ENCODE measurements at places on chromosomes 16 and 17.

GRCh38 chr17:74569020-74570003 lies 2.0 kb upstream of the CD300H start:
- peak; percentile 69 for DNase-seq

DNA sequence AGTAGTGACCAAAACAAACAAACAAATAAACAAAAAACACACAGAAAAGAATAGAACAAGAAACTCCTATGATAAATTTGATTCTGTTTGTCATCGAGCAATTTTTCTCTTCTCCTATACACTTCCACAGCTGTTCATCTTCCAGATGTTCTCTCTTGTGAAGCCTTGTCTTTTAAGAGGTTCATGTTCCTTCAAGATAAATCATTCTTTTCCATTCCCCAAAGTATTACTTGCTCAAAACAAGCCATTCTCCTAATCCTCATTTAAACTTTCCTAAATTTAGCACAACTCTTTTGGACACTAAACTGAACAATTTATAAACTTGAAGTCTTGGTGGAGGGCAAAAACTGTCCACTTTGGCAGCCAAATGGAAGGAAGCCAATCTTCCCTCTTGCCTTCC lies 103.3 kb downstream of the ABCA8 start:
- no peak for DNase-seq

DNA sequence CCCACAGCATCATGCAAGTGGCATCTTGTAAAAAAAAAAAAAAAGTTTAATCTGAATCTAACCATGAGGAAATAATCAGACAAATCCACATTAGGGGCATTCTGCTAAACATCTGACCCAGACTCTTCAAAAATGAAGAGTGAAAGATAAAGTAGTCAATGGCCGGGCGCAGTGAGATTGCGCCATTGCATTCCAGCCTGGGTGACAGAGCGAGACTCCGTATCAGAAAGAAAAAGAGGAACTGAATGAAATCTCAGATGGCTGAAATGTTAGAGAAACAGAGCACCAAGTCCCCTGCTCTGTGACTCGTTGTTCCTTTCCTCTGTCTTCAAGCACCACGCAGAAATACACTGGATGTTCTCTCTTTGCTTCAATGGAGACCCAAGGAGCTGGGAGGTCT lies 12.7 kb upstream of the RNF135 start:
- no peak for DNase-seq

- DNase-seq: no peak
These were observed 25.5 kb upstream of the AXIN2 start for GRCh38 chr17:65586899-65587298.

DNA sequence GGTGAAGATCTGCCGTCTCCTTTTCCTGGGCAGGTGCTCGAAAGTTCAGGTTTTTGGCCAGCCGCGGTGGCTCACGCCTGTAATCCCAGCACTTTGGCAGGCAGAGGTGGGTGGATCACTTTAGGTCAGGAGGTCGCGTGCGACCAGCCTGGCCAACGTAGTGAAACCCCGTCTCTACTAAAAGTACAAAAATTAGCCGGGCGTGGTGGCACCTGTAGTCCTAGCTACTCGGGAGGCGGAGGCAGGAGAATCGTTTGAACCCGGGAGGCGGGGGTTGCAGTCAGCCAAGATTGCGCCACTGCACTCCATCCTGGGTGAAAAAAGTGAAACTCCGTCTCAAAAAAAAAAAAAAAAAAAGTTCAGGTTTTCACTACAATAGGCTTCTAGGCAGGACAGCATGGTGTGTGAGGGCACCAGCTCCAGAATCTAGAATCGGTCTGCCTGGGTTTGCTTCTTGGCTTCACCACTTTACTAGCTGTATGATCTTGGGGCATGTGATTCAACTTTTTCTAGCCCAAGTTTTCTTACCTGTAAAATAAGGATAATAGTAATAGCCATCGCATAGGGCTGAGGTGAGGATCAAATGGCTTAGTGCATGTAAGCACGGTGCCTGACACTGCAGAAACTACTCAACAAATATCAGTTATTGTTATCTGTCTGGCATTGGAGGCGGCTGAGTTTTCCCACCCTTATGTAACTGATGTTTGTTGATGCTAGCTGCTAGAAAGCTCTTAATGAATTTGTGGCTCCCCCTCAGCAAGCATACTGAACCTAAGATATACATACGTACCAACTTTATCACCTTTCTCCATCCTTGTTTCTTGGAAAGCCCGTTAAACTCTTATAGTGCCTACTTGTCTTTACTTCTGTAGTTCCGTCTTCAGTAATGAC lies 1.3 kb downstream of the PSMD12 start:
- no peak for DNase-seq

DNA sequence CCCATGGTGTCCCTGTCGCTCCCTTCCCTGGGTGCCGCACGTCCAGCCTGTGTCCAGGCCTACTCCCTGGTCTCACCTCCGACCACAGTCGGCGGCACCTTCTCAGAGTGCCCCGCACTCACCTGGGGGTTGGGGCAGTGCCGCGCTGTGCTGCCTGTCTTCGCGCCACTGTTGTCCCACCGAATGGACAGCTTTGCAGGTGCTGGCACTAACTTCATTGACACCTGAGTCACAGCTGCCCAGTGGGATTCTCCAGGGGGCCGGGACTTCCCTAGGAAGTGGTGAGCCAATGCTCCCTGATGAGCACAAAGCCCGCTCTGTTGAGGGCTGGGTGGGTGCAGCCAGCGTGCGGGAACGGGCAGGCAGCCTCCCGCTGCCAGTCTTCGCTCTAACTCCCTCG lies 24.3 kb upstream of the DBNDD1 start:
- DNase-seq: no peak

- peak; percentile 69 for DNase-seq
These were observed 54.2 kb downstream of the SREBF1 start for GRCh38 chr17:17782523-17783115.

GRCh38 chr17:47693731-47694580 lies at the start of gene TBKBP1:
Gene TBKBP1, plus strand, starts transcription at chr17:47694161. Its CDS starts 1,952 bp downstream, at chr17:47696113.
- DNase-seq: peak; percentile 90

- no peak for DNase-seq
These were observed 61.2 kb downstream of the RAB11FIP4 start for GRCh38 chr17:31452561-31453110.

DNA sequence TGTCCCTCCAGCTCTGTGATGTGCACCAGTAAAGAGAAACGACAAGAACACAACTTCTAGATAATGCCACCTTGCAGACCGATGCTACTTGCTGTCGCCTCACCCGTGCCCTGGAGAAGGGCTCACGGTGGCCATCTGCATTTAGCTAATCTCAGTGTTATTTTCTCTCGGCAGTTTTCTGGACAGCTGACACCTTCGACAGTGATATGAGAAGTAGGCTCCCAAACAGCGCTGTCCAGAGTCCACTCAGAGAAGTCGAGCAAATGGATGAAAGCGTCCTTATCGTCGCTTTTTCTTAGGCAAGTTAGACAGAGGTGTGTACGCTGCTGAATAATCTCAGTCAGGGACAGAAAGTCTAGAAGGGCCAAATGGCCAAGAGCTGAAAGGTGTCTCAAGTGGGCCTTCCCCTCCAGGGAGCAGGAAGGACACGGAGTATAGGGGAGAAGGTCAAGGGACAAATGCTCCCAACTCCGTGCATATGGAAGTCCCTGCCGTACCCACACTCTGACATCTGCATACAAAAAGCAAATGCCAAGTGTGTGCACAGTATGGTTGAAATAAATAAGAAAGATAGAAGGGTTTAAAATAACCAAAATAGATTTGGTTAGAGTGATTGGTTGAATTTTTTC lies 42.4 kb upstream of the MYOCD start:
- DNase-seq: no peak

GRCh38 chr17:48378708-48379392 lies 51.2 kb downstream of the SKAP1 start:
- no peak for DNase-seq

GRCh38 chr16:11605891-11606290 lies 19.2 kb upstream of the LITAF start:
- DNase-seq: no peak

DNA sequence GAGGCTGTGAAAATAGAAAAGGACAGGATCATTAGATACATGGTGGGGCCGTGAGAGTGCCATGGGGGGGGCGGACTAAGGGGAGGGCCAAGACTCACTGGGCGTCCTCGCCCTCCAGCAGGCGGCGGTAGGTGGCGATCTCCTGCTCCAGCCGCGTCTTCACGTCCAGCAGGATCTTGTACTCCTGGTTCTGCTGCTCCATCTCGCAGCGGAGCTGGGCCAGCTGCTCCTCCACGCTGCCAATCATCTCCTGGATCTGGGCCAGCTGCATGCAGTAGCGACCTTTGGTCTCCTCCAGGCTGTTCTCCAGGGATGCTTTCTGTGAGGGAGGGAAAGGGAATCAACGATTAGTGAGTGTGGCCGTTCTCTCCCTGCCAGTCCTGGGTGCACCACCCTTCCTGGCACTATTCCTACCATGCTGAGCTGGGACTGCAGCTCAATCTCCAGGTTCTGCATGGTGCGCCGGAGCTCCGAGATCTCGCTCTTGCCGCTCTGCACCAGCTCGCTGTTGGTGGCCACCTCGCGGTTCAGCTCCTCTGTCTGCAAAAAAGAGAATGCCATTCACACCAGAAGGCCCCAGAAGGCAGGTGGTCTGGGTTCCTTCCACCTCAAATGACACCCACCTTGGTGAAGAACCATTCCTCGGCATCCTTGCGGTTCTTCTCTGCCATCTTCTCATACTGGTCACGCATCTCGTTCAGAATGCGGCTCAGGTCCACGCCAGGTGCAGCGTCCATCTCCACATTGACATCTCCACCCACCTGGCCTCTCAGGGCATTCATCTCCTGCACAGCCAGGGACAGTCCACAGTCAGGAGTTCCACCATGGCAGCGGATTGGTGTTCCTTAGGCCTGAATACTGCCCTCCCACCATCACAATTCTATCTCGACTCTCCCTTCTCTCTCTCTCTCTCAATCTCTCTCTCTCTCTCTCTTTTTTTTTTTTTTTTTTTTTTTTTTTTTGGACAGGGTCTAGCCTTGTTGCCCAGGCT lies 3.3 kb downstream of the KRT14 start:
- no peak for DNase-seq

GRCh38 chr17:57154921-57155320 lies 69.9 kb downstream of the AKAP1 start:
- DNase-seq: no peak
